ENCODE measurements at places on chromosomes 16 and 17. TPM values are rescaled to one million over a fixed set of nuclear protein-coding genes. Genes with fewer than 3 reads are reported as not detected.

The CCT6B gene
- 1.5 TPM for total RNA-seq

GRCh38 chr17:2798678-2799077 lies 2.4 kb downstream of the RAP1GAP2 start:
- no peak overlapping the region for H3K4me3 ChIP-seq
- no peak for DNase-seq
- H3K4me1 ChIP-seq = no peaks in the 10 kb centered on the region
- H3K27ac ChIP-seq = no peak overlapping the region
- no peaks in the 10 kb centered on the region for H3K36me3 ChIP-seq
- H3K27me3 ChIP-seq = no peaks in the 10 kb centered on the region

GRCh38 chr17:41567317-41567716 lies 4.5 kb downstream of the KRT9 start:
- H3K4me3 ChIP-seq = no peak overlapping the region
- no peaks in the 10 kb centered on the region for H3K36me3 ChIP-seq
- no peak overlapping the region for H3K27ac ChIP-seq
- H3K27me3 ChIP-seq = peaks cover 3% of the 10 kb centered on the region
- no peak for DNase-seq

DNA sequence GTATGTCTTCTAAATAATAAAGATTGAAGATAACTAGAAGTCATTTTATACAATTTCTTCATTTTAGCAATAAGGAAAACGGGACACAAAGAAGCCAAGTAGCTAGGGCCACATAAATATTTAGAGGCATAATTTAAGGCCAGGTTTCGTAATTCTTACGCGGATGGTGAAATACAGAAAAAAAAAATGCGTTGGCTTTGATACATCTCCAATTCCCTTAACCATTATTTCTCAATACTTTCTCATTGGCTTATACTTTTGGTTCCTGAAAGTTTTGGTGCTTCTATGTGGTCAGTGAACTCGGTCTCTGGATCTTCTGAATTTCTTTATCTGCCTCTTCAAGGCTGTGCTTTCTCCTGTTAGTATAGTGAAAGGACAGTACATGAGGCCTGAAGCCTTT lies 888.1 kb downstream of the KCNJ2 start:
- H3K27me3 ChIP-seq = no peaks in the 10 kb centered on the region
- no peaks in the 10 kb centered on the region for H3K4me1 ChIP-seq
- no peak overlapping the region for H3K4me3 ChIP-seq
- H3K36me3 ChIP-seq = no peaks in the 10 kb centered on the region
- H3K27ac ChIP-seq = no peak overlapping the region
- DNase-seq = no peak
